Activated CD4-positive, alpha-beta memory T cell treated with anti-CD3 and anti-CD28 coated beads, Interleukin-2, amount 10 ng/mL, durations not matched to agents 7 days and 5 days (primary cell): ENCODE measurements at places on chromosomes 4 and X. TPM values are rescaled to one million over a fixed set of nuclear protein-coding genes. Genes with fewer than 3 reads are reported as not detected.

Gene CDKL5
- total RNA-seq, result 2.0 TPM

Gene PROM1
- total RNA-seq, result not detected

DNA sequence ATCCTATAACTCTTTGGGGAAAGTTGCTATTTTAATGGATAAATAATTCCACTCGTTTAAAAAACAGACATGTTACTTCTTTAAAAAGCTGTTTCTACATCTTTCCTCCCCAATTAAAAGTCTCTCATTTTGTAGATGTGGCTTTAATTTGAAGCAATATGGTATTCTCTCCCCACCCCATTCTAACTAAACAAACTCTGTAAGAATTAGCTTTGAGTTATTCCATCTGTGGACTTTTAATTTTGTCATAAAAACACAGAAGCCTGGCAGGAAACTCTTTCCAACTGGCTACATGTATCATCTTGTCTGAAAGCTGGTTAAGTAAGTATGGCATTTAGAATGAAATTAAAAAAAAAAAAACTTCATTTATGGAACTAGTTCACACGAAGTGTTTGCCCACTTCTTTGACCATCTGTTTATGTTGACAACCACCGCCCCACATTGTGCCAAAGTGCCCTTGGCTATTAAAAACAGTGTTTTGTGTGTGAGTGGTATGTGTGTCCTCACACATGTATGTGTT lies 140.3 kb downstream of the NAA11 start:
- no peak for DNase-seq

DNA sequence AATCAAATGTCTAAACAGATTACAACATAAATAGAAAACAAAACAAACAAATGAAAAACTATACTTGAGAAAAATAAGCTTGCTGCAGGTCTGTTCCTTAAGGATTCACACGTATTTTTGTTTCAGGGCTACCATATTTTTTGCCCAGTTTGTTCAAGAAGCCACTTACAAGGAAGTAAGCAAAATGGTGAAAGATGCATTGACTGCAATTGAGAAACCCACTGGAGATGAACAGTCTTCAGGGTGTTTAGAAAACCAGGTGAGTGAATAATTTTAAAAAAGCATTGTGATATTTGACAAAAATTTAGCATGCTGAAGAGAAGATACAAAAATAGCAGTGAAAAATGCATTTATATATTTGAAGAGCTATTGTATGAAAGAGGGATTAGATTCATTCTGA lies 2.0 kb downstream of the AFP start:
- DNase-seq, result no peak

DNA sequence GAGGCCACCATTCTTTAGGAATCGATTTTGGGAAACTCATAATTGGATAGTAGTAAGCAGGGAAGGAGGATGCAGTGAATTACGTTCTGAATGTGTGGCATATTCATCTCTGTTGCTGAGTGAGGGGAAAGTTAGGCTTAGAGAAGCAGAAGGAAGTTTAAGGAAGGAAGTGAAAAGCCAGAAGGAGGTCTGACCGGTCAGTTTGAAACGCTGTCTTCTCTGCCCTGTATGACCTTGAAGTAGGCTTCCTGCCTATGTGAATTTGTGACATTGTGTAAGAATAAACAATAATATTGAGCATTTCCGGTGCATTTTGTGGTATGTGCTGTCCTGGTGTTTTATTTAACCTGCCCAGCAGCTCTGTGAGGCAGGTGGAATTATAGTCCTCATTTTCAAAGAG lies 67.3 kb downstream of the PDLIM5 start:
- DNase-seq, result no peak

DNA sequence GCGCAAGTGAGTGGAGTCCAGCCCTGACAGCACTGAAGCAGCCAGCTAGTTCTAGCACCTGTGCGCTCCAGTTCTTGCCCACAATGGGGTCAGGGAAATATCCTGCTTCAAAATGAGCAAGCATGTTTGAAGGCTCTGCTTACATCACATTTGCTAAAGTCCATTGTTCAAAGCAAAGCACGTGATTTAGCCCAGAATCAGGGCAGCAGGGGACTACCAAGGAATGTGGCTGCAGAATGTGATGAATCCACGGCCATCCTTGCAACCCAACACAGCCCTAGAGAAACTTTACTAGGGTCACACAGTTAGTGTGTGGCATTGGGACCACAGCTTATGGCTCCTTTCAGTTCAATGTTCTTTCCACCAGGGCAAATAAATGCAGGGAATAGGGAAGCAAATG lies 47.3 kb upstream of the SMIM31 start:
- no peak for DNase-seq

DNA sequence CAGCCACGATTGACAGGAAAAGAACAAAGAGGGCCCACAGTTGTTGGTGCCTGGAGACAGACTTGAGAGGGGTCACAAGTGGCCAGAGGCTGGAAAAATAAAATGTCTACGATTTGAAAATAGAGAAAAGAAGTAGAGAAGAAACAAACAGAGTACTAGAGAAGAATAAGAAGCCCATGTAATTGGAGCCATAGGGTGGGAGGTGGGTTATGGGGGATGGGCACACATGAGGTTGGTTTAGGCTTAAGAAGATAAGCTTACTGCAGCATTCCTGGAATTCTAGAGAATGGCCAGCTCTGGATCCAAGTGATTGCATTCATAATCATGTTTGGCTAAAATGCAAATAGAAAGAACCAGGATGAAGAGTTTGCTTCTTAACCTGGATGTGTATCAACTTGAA lies 210.7 kb downstream of the MAML3 start:
- DNase-seq, result no peak

DNA sequence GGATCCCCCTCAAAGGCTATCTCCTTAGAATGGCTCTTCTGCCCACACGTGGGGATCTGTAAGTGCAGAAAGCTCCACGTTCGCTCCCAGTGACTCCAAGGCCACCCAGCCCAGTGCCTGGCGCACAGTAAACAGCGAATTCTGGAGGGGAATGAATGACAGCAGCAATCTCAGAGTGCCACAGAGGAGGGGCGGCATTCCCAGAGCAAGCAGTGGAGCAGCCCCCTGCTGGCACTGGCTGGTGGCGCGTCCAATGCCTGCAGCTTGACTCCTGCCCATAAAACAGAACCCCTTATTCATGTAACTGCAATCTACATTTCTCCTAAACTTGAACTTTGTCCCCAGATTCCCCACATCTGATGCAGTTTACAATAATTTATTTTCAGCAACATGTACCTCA lies 6.9 kb upstream of the HELT start:
- no peak for DNase-seq

- DNase-seq, result no peak
These were observed 2184.4 kb upstream of the AGA start for GRCh38 chr4:179626687-179627086.

- DNase-seq, result no peak
These were observed 61.9 kb downstream of the HOPX start for GRCh38 chr4:56619160-56619559.
